Kidney epithelial cell (primary cell): ENCODE measurements at places on chromosomes 16 and 17.

- no peak for DNase-seq
Measured at GRCh38 chr16:67395458-67396158, 2.3 kb upstream of the TPPP3 start.

DNA sequence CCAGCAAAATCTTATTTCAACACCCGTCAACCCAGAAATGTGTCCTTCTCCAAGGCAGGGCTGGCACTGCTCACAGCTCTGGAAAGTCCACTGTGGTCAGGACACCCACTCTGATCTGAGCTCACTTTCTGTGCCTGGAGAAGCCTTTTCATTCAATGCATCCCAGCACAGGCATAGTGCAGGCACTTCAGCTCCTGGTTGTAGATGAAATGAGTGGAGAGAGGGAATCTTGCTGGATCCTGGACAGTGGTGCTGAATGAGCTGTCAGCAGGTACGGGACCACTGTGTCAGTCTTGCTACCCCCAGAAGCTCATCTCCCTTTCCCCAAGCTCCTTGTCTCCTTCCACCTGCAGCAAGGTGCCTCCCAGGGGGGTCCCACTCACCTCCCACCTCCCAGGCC, 86.1 kb upstream of the SALL1 start:
- no peak for DNase-seq

GRCh38 chr16:9054460-9054859, 37.0 kb upstream of the HAPSTR1 start:
- DNase-seq = no peak

- no peak for DNase-seq
Measured at GRCh38 chr16:89909777-89910716, 8.6 kb upstream of the MC1R start.

GRCh38 chr17:82655038-82655479, 6.8 kb upstream of the WDR45B start:
- no peak for DNase-seq
